GM13977 (cell line): ENCODE measurements at places on chromosomes 1 and 21.
A peak's percentile ranks its signal among the peaks of the same experiment; 100 is the strongest.

GRCh38 chr1:24283326-24284155, 35.6 kb upstream of the GRHL3 start:
- DNase-seq: no peak

DNA sequence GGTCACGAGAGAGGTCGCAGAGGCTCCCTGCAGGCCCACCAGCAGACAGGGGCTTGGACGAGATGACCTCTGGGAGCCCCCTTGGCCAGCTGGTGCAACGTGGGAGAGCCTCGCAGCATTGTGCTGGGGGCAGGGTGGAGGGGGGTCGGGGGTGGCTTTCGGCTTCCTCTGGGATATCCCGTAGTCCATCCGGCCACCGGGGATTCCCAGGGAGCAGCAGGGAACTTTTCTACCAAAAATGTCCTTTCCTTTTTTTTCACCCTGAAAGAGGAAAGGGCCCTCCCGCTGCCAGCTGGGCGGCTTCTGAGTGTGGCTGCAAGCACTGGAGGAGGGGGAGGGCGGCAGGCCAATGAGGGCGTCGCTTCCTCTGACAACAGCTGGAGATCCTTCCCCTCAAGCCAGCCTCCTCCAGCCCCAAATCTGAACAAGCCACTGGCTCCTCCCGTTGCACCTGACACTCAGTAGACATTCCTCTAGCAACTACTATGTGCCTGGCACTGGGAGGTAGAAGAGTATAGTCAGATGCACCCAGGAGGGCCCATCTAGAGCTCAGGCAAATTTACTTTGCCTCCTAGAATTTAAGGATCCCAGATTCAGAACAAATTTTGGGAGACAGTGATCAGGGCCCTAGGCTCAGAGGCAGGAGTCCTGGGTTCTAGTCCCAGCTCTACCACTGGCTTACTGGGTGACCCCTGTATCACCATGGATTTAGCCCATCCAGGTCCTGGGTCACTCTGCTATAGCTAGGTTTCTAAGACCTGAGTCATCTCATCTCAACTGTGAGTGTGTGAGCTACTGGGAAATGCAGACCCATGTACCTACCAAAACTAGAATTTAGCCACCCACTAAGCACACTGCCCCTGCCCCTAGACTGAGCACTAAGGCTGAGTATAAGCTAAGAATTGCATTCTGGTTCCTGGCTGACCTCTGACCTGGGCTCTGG, 2.7 kb downstream of the MOB3C start:
- peak; percentile 73 for DNase-seq

DNA sequence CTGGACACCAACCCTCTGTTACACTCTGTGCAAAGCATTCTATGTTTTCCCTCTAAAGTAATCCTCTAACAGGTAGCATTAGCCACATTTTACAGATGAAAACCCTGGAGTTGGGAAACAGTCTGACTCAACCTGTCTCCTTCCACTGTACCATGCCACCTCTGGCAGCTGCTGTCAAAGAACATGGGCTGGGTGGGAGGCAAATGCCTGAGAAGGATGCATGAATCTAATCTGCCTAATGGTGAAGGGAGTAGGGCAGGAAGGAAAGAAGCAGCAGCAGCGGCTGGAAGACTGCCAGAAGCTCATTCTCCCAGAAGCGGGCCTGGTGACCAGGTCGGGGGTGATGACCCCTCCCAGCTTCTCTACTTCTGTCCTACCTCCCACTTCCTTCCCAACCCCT, 21.7 kb downstream of the LRRC71 start:
- DNase-seq: no peak

DNA sequence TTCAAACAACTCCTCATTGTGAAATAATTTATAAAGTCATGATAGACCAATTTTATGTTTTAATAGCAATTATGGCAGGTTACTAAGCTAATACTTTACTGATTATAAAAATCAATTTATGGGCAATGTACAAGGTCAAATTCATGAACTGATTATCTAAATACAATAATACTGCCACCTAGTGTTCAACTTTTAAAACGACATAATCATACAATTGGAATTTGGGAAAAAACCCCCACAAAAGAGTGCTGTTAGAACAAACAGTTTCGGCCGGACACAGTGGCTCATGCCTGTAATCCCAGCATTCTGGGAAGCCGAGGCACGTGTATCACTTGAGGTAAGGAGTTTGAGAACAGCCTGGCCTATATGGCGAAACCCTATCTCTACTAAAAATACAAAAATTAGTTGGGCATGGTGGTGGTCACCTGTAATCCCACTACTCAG, 14.0 kb downstream of the GTF2B start:
- no peak for DNase-seq

DNA sequence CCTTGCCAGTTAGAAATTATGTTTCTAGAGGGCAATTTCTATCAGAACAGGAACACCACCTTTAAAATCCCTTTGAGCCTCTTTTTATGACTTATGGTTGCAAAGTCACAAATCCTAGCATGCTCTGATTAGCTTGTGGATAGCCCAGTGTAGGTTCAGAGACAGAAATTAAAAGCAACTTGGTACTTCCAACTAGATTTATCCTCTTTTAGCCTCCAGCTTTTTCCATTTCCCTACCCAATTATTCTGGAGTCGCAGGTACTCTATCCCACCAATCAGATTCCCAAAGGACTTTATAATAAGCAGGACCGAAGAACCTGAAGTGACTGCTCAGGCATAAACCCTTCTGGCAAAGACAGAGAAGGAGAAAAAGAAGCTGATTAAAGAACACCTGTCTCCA, 33.4 kb upstream of the LRRC53 start:
- no peak for DNase-seq

GRCh38 chr1:182643699-182644098, 39.5 kb upstream of the RGS16 start:
- no peak for DNase-seq

- no peak for DNase-seq
These were observed 43.0 kb downstream of the RNF187 start for GRCh38 chr1:228530086-228530758.

DNA sequence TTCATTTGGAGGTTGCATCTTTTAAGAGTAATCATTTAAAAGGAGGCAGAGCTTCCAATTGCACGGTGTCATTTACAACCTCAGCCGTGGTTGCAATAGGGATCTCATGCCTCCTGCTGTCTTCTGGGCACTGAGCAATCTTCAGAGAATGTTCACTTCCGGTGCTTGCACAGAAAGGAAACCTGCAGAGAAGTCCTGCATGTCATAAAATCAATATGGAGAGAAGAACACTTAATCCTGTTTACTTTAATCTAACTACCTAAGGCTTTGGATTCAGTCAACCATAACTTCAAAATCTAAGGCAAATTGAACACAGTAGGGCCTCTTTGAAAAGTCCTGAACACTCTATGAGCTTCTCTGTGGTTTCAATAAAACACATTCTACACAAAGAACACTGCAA, 11.3 kb upstream of the MAP10 start:
- DNase-seq: no peak

- no peak for DNase-seq
These were observed 26.3 kb downstream of the SAMD13 start for GRCh38 chr1:84327830-84328229.

DNA sequence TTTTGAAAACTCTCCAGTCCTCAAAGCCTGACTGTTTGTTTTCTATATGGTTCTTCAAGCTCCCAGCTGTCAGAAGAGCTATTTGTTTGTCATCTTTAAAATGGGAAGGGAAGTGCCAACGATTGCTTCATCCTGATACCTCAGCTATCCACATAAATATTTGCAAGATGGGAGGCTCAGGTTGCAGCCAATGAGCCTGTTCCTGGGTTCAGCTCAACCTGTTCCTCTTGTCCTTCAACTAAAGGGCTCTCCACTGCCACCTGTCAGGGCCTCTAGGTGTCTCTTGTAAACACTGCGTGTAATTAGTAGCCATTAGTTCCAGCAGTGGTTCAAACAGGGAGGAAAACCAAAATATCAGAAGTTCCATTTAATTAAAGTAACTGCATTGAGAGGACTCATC, 445.1 kb downstream of the AJAP1 start:
- no peak for DNase-seq

GRCh38 chr21:32197896-32198295, 81.0 kb downstream of the MIS18A start:
- no peak for DNase-seq

DNA sequence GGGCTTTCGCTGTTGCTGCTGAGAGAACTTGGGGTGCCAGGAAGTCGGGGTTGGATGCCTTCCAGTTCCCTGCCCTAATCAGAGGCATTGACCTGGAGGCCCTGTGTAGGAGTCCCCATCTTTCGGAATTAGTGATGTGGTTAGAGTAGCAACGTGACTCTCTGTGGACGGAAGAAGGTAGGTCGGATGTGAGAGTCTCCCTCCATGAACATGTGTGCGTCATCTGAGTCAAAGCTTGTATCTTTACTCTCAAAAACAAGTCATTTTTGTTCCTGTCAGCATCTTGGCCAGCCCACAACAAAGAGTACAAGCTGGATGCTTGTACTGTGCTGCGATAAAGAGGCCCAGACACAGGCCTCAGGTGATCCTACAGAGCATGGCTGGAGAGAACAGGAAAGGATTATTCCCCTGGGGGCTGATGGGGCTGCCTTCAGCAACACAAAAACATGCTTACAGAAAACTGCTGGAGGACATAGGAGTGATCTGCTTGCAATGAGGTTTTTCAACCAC, 31.0 kb upstream of the IL10 start:
- DNase-seq: peak; percentile 67

DNA sequence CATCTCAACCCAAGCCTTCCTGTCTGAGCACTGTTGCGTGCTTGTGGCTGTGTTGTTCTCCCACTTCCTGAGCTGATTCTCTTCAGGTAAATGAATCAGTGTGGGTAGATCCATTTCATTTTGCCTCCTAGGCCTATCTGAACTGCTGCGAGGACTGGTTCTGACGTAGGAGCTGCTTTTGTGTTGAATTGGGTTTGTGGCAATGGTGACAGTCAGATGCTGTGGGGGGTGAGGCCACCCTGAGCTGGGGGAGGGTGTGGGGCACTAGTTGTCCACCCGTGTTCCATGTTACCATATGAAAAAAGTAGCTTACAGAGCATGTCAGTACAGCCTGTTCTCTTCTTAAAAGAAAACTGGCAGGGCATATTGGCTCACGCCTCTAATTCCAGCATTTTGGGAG, 81.5 kb downstream of the MRPS6 start:
- DNase-seq: no peak

GRCh38 chr1:230982696-230983095, 3.8 kb downstream of the ARV1 start:
- DNase-seq: no peak

DNA sequence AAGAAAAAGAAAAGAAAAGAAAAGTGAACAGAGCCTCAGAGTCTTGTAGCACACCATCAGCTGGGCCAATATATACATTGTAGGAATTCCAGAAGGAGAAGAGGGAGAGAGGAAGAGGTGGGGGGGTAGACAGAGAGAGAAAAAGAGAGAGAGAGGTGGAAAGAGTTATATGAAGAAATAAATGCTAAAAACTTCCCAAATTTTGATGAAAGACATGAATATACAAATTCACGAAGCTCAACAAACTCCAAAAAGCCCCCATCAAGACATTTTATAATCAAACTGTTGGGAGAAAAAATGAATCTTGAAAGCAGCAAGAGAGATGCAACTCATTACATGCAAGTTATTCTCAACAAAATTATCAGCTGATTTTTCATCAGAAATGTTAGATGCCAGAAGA, 41.5 kb upstream of the TSHB start:
- DNase-seq: no peak

- DNase-seq: no peak
These were observed 16.0 kb downstream of the RAP1GAP start for GRCh38 chr1:21652937-21653743.

- no peak for DNase-seq
These were observed 60.8 kb downstream of the ZNF684 start for GRCh38 chr1:40592107-40592803.

GRCh38 chr1:117527566-117528102, 78.2 kb upstream of the TENT5C start:
- no peak for DNase-seq
